Kidney (tissue), 22 donors: ENCODE measurements at places on chromosomes 4 and X. TPM values are rescaled to one million over a fixed set of nuclear protein-coding genes. Genes with fewer than 3 reads are reported as not detected.
A peak's percentile ranks its signal among the peaks of the same experiment; 100 is the strongest.

The OTC gene
- not detected for total RNA-seq

The LANCL3 gene
- total RNA-seq: 0.38 TPM

The TMPRSS11B gene
- total RNA-seq: not detected

The GPM6B gene
- 16.0 TPM for total RNA-seq

The SORBS2 gene
- total RNA-seq: 127 TPM

The CLDN2 gene
- total RNA-seq: 140 TPM

The CENPE gene
- total RNA-seq: 2.5 TPM

The GABRA4 gene
- total RNA-seq: 0.19 TPM

The ARHGAP36 gene
- 0.13 TPM for total RNA-seq

The USP51 gene
- total RNA-seq: 4.6 TPM

The CPZ gene
- 2.6 TPM for total RNA-seq

The ASMT gene
- total RNA-seq: 0.22 TPM

The HSFX1 gene
- total RNA-seq: 0.98 TPM

The TMEM184C gene
- 33.7 TPM for total RNA-seq

The PLP1 gene
- 2.4 TPM for total RNA-seq

The SERTM2 gene
- 0.35 TPM for total RNA-seq

The DCX gene
- 0.09 TPM for total RNA-seq

- DNase-seq: no peak
Observed at GRCh38 chrX:17081511-17081910, 135.1 kb downstream of the REPS2 start.

- no peak for DNase-seq
Observed at GRCh38 chr4:26584725-26585124, 841 bp downstream of the TBC1D19 start.

- DNase-seq: no peak
Observed at GRCh38 chrX:150731795-150732194, 38.6 kb downstream of the MTMR1 start.

DNA sequence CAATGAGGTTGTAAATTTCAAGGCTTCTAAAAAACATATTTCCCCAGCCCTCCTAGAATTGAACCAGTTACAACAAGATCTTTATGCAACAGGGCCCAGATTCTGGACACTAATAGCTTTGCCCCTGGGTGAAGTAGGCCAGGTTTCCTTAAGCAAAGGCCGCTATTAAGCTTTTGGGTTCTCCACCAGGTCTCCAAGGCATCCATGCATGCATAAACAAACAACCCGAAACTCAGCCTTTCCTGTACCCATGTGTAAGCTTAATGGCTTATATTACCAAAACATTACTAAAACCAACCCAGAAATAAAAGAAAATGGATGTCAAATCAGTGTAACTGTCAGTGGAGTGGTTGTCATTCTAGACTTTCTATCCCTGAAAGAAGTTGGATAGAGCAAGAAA is 137.1 kb downstream of the ARHGAP6 start:
- no peak for DNase-seq

- peak; percentile 13 for DNase-seq
Observed at GRCh38 chrX:145190801-145191389, 56.4 kb upstream of the SPANXN1 start.

DNA sequence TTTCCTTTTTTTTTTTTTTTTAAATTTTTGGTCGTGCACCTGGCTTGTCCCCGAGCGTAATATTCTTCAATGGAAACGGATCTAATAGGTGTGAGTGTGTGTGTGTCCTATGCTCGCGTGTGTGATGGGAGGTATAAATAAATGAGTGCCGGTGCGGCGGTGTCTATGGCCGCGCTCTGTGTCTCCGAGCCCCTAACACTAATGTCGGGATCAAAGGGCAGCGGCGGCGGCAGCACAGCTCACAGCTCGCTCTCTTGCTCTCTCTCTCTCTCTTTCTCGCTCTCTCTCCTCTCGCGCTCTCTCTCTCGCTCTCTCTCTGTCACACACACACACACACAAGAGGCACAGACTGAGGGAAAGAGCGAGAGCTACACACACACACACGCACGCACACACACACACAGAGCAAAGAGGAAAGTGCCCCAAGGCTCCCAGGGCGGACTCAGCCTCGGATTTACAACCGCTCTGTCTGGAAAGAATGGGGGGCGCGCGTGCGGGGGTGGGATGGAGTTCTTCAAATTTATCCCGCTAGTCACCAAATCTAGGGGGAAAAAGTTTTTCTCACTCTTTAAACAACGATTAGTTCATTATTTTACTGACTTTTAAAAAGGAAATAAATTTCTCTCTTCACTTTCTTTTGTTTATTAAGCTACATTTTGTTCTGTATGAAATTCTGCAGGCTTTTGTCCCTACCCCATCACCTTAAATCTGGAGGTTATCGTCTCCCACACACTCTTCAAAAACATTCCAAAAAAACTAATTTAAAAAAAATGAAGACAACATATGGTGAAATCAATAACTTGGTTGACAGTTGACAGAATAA is at the start of gene ZNF827:
Gene ZNF827 (minus strand): TSS at position 206 of the 823 bp plus-strand sequence. CDS start 416 bp downstream, outside the sequence.
- DNase-seq: peak; percentile 88

DNA sequence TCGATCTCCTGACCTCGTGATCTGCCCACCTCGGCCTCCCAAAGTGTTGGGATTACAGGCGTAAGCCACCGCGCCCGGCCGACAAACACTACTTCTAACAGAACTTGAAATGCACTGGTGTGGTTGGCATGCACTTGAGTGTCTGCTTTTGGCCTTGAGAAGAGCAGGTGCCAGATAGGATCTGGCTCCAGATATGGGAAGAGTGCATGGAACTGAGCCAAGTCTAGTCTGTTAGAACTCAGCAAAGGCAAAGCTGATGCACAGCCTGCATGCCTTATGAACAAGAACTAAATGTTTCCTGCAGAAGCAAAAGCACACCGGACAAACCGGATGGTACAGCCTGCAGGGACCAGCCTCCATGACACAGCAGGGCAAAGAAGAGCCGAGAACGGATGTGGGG is 35.1 kb upstream of the TBL1X start:
- DNase-seq: no peak

- DNase-seq: no peak
Observed at GRCh38 chr4:85910985-85911384, 436.0 kb downstream of the ARHGAP24 start.

- no peak for DNase-seq
Observed at GRCh38 chr4:4277531-4277930, 12.4 kb downstream of the LYAR start.

DNA sequence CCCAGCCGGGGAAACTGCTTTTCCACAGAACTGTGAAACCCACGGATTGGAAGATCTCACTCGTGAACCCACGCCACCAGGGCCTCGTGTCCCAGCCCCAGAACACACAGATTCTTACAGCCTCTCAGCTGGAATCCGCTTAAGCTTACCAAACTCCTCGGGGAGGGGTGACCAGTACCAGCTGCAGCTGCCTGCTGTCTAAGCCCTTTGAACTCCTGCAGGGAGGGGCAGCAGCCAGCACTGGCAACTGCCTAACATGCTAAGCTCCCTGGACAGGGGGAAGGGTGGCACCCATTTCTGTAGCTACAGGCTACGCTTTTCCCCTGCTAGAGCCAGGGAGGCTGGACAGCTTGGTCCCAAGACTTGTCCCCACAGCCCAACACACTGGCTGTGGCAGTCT is 38.4 kb downstream of the TBL1X start:
- no peak for DNase-seq

DNA sequence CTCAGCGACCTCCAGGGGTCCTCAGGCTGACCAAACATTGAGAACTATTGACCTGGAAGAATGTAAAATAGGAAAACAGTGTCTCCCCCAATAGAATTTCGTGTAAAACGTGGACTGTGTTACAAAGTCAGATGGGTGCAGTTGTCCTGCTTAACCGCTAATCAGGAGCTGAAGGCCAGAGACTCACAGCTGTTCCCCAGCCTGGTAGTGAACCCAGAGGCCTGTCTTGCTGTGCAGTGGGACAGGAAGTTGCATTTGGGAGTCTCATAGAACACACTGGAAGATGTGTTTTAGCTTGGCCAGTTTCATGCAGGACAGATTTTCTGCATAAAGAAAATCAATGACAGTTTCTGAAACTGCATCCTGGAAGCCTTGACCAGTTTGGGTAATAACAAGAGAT is 151.5 kb downstream of the PTTG2 start:
- no peak for DNase-seq

DNA sequence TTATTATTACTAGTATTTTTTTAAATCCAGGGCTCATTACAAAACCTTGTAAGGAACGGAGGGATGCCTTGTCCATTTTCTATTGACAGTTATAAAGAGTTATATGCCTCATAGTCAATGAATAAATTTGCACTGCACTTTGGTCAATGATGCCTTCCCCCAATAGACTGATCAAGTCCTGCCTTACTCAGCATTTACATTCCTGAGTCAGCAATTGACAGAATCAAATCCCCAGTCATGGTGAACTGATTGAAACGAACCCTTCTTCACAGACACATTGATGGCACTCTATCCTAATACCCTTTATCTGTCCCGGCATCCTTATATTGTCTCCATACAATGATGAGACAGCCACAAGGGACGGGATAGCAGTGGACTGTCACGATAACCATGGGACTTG is 213.2 kb downstream of the NLGN4X start:
- no peak for DNase-seq

DNA sequence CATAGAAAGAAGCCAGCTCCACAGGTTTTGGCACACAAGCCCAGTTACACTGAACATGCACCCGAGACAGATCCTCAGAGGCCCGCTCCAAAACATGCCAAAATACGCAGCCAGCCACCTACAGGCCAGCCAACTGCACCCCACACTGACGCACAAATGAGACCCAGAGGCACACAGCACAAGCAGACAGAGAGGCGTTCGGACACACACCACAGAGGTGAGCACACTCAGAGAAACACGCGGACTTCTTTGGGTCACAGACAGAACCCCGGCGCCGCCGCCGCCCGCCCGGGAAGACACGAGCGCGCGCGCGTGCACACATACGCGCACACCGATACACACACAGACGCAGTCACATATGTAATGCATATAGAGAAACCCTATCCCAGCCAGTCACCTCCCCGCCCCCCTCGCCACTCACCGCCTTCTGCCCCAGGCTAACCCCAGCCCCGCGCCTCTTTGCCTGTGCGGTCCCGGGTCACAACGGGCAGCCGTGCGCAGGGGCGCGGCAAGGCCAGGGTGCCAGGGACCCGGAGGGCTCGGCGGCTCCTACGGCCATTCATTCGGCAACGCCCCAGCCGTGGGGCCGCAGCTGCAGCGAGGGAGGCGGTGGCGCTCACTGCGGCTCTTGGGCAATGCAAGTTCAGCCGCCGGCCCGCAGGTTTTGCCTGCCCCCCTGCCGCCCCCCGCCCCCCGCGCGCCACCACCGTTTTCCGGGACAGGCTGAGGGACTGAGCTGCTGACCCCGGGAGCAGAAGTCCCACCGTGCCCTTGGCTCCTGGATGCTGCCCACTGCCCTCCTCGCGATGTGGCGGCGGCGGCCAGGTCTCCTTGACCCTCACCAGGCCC is 553 bp downstream of the SEPTIN6 start:
- peak; percentile 71 for DNase-seq

- DNase-seq: no peak
Observed at GRCh38 chrX:118058924-118059323, 57.7 kb downstream of the KLHL13 start.

- no peak for DNase-seq
Observed at GRCh38 chr4:34619531-34620162, 1624.7 kb downstream of the ARAP2 start.

DNA sequence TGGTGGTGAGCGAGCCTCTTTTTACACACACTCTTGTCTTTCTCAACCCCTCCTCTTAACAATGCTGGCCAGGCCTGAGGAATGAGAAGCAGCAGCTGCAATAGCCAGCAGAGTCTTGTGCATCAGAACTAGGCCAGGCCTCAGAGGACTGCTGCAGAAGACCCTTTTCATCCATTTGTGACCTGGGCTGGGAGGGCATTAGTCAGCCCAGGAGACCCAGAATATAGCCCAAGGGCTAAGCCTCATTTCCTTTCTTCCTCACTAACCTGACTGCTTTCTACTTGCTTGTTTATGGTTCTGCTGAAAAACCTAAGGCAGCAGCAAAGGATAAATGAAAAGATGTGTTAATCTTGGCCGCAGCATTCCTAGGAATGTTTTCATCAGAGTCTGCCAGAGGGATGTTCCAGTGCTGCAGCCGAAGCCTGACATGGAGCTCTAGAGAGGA is 254.7 kb upstream of the AR start:
- no peak for DNase-seq
